ENCODE measurements at places on chromosomes 16 and 17. TPM values are rescaled to one million over a fixed set of nuclear protein-coding genes. Genes with fewer than 3 reads are reported as not detected.

DNA sequence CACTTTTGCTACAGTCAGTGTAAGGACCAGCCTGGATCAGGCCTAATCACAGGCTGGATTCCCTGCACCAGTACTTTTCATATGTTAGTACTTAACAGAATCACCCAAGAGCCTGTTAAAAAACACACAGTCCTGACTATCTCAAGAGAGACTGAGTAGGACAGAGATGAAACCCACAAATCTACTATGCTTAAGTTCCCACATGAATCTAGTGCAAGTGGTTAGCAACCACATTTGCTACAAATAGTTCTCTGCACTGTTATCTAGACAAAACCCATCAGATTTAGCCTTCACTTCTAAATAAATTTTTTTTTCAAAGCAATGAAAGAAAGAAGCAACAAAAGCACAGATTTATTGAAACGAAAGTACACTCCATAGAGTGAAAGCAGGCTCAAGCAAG lies 38.9 kb downstream of the SSH2 start:
- no peak for DNase-seq

DNA sequence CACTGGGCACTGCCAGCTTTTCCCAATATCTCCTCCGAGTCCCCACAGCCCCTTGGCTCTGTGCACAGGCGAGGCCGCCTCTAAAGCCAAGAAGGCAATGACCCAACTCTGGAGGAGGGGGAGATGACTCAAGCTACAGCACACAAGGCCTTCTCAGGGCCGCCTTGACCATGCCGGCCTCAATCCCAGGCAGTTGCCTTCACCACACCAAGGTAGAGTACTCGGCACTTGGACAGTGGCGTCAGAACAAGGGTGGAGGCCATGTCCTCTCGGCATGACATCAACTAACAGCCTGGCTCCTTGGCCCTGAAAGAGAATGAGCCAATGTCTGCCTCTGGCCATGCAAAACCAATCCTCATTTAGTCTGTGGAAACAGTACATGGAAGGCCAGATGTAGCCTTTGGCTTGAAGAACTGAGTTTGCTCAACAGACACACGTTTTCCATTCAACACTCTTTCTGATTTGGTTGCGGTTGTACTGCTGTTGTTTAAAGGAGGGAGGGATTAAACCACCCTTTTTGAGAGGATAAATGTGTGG lies 139.6 kb downstream of the XYLT1 start:
- no peak for DNase-seq

DNA sequence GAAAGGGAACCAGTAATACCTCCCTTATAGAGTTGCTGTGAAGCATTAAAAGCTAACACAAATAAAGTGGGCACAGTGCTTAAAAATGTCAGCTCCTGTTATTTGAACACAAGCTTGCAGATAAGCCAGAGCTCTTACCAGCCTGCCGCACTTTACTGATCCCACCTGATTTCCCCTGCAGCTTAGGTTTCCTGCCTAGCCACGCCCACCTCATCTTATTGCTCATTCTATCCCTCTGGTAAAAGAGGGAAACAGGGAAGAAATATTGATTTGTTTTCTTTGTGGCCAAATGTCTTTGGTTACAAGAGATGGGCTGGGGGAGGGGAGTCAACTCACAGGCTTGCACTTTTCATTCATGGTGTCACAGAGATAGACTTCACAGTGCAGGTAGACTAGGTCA lies 9.6 kb upstream of the GP2 start:
- DNase-seq: no peak

CES5A gene
- not detected for total RNA-seq

TP53TG3 gene
- not detected for total RNA-seq

DNA sequence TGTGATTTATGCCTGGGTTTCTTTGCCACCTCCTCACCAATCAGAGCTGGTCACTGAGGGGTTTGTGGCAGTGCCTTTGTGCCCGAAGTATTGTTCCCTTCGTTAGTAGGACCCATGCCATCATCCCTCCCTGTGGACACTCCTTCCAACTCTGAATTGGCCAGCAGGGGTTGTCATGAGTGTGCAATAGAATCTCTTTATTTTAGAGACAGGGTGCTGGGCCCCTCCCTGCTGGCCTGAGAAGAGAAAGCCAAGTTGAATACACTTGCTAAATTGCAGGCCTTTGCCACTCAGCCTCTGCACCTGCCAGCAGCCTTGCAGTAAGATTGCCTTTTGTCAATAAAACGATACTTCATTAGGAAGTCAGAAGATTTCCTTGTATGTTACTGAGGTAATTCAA lies 40.7 kb upstream of the SLC12A3 start:
- DNase-seq: peak; percentile 61

- DNase-seq: no peak
Observed at GRCh38 chr17:79017546-79018369, 6.2 kb upstream of the C1QTNF1 start.

DNA sequence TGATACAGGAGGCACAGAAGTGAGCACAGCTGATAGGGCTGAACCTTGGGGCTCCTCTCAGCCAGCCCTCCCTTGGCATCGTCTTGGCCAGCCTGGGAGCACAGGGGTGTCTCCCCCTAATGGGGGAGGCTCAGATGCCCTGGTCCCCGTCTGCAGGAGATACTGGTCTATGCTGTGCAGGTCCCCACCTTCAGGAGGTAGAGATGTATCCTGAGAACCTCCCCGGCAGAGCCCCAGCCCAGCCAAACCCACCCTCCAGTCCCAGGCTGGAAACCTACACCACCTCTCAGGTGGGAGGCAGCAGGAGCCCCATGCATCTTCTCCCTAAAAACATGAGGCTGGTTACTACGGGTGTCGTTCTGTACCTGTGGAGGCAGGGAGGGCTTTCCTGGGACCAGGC lies 38.7 kb downstream of the ABCC6 start:
- no peak for DNase-seq

CD79B gene
- total RNA-seq: 0.10 TPM

GRCh38 chr17:31397256-31397939 lies 5.9 kb downstream of the RAB11FIP4 start:
- no peak for DNase-seq

PDIA2 gene
- 0.29 TPM for total RNA-seq

SCNN1B gene
- total RNA-seq: not detected

GRCh38 chr16:87065446-87066132 lies 251.6 kb downstream of the C16orf95 start:
- DNase-seq: no peak

DNA sequence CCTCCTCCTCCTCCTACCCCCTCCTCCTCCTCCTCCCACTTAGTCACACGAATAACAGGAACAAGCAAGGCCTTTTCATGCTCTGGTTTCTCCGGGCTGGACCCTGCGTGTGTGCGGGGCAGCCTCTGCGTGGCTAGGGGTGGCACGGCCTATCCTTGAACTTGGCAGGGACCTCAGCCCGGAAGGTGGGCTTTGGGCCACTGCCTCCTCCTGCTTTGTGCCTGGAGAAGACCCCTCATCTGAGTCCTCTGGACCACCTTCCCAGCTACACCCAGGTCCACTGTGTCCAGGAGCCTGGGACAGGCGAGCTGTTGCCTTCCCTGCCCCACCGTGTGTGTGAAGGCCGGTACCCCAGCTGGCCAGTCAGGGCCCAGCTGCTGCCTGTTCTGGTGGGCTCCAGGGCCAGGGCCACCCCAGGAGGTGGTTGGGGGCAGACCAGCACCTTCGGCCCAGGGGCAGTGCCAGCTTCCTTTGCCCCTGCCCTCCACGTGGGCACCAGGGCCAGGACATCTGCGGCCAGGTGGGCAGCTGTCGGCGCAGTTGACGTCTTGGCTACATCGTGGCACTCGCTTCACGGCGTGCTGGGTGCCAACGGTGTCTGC lies 35.4 kb downstream of the GINS2 start:
- no peak for DNase-seq

- peak; percentile 92 for DNase-seq
Observed at GRCh38 chr16:88907768-88908167, 41.3 kb upstream of the PABPN1L start.
